Activated naive CD4-positive, alpha-beta T cell treated with anti-CD3 and anti-CD28 coated beads, Interleukin-2, amount 50 U/mL, for 16 hours (primary cell): ENCODE measurements at places on chromosomes 3 and 15.

DNA sequence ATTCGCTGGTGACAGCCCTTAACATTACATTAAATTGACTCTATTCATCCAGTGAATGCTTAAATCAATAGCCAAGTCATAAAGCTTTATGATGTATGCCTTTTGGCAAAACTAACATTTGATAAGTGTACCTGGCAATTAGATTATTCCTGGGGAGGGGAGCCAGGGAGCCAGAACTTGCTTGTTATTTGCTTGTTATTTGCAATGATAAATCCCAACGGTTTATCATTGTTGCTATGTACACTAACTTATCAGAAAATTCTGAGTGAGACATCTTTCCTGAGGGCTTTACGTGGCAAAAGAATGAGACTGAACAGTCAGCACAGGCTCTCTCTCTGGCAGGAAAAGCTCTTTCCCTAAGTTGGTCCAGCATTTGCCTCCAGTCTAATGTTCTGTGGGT, 35.8 kb upstream of the FBN1 start:
- DNase-seq: no peak

DNA sequence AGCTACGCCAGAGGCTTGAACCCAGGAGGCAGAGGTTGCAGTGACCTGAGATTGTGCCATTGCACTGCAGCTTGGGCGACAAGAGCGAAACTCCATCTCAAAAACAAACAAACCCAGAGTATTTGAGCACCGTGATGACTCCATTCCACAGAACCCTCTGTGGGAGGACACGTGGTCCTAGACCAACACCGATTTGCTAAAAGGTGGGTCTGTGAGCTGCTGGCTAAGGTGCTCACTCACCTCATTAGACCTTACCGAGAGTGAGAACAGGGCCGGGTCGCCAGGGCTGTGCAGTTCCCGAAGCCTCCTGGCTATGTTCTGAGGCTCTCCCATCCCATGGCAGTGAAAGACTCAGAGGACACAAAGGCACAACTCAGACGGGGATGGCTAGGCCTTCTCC, 17.9 kb downstream of the ABHD2 start:
- DNase-seq: no peak

- DNase-seq: no peak
Observed at GRCh38 chr15:32888221-32888761, 170.5 kb downstream of the GREM1 start.

DNA sequence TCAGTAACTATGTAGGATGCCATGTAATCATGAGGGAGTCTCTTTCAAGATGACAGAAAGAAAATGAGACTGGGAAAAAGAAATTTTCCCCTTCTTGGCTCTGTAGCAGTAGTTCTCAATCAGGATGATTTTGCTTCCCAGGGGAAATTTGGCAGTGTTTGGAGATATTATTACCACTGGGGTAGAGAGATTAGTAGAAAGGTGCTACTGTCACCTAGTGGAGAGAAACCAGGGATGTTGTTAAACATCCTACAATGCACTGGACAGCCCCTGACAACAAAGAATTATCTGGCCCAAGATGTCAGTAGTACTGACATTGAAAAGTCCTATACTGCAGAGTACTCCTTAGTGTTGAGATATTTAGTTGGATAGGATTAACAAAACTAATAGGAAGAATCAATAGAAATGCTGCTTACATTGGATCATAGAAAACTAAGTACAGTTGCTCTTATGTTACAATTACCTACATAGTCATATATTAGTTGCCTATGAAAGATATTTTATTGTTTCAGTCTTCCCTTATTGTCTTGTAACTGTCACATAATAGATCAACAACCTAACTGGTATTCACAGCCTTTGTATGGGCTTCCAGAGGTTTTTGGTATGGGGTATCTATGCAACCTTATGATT, 433.3 kb downstream of the RAP2B start:
- DNase-seq: no peak
